Stimulated activated CD4-positive, alpha-beta T cell treated with anti-CD3 and anti-CD28 coated beads, Interleukin-15, amount 100 ng/mL, for 24 hours (primary cell): ENCODE measurements at places on chromosomes 6 and 20.

GRCh38 chr20:37867289-37868195, 35.4 kb upstream of the VSTM2L start:
- no peak for DNase-seq

- DNase-seq: no peak
These were observed 14.4 kb downstream of the KCNQ5 start for GRCh38 chr6:72636215-72636614.

- DNase-seq: no peak
These were observed 6.3 kb downstream of the OXT start for GRCh38 chr20:3077618-3078134.

DNA sequence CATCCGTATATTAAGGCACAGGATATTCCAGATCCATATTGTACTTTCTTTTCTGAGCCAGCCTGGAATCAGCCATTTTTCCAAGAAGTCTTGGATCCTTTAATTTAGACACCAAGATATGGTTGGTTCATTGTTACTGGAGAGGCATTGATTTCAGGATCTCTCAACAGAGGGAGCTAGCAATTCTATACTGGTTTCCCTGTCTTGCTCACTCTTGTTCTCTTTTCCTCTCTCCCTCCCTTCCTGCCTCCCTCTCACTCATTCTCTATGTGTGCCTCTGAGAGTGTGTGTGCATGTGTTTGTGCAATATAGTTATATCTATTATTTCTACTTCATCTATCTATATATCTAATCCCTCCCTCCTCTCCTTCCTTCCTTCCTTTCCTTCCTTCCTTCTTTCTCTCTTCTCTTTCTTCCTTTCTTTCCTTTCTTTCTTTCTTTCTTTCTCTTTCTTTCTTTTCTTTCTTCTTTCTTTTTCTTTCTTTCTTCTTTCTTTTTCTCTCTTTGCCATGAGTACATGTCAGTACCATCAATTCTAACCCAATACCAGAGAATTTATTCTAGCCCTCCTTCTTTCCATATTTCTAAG, 299.1 kb downstream of the EPHA7 start:
- no peak for DNase-seq

DNA sequence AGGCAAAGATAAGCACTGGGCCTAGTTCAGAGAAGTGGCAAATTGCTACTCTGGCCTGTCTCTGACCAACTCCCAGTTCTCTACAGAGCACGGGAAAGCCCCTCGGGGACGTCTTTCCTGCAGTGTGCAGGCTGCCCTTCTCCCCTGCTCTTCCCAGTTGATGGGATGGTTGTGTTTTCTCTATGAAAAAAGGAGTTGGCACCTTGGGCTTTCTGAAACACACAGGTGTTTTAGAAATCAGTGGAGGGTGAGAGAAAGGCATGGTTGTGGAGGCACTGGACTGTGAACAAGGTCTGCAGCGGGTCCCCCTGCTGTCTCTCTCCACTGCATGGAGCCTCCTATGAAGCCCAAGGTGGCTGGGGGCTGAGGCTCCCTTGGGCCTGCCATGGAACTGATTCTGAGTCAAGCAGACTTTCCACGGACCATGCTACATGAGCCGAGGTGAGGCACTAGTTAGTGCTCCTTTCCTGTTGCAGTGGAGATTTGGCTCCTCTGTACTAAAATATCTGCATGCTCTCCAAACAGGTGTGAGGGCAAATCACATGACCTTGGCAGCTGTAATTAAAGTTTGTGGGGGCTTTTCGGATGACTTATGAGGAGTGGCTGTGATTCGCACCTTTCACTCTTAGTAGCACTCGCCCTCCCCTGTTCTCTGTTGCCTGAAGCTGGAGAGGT, 16.3 kb downstream of the GTSF1L start:
- no peak for DNase-seq

GRCh38 chr6:37502703-37503291, 3.1 kb upstream of the CCDC167 start:
- DNase-seq: no peak

DNA sequence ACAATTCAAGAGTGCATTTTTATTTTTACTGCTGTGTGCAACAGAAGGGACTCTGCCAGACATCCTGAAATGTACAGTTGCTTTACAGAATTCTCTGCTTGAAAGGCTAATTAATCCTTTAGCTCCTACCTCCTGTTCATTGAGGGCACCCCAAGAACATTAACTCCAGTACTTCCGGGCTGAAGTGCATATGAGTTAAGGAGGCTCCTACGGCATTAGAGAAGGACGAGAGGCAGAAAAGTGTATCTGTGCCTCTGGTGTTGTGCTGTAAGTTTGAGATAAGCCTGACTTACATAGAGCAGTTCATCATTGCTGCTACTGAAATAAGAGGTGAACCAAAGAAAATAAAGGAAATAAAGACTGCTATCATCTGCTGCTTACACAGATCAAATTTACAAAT, 609.3 kb upstream of the ADGRB3 start:
- DNase-seq: no peak

- no peak for DNase-seq
These were observed 139.8 kb upstream of the TNFAIP3 start for GRCh38 chr6:137727216-137727765.

DNA sequence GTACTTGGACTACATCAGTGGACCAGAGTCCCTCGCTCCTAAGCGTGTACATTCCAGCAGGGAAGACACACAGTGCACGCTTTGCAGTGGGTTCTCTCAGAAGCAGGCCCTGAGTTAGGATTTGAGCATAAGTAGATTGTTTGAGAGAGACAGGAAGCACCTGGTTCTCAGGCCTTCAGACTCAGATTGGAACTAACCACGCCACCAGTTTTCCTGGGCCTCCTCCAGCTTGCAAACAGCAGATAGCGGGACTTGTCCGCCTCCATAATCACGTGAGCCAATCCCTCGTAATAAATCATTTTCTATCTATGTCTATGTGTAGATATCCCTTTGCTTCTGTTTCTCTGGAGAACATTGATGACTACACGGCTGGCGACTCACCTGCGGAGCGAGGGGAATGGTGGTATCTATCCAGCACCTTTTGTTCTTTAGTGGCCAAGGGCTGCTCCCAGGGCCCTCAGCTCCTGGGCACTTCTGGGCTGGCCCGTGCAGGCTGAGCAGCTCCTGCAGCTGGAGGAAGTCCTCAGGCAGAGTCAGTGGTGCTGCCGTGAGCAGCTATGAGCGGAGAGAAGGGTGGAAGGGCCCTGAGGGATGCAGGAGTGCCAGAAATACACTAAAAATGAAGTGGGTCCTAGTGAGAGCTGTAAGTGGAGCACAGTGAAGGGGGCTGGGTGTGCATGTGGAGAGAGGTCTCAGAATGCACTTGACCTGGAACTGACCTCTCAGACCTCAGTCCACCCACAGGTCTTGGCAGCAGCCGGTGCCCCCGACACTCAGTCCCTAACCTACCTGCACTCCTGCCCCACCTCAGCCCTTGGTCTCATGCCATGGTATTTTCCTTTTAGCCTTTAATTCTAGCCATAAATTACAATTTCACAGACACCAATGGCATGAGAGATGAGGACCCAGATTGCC, 76.9 kb downstream of the STK35 start:
- DNase-seq: no peak

DNA sequence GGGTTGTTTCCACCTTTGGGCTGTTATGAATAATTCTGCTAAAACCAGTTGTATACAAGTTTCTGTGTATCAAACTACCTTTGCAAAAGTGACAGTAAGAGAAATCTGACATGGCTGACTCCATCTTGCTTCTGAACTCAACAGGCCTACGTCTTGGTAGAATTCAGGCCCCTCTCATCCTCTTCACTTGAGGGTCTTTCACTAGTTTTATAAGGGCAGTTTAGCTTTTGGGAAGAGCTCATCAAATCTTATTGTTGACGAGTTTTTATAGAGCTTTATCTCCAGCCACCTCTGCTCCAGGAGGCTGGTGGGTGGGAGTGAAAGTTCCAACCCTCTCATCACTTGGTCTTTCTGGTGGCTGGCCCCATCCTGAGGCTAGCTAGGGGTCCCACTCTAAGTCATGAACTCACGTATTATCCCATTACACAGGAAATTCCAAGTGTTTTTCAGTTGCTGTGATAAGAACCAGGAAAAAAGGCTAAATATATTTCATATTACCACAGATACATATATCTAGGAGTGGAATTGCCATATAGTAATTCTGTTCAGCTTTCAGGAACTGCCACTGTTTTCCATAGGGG, 11.6 kb downstream of the SNRPB start:
- no peak for DNase-seq

DNA sequence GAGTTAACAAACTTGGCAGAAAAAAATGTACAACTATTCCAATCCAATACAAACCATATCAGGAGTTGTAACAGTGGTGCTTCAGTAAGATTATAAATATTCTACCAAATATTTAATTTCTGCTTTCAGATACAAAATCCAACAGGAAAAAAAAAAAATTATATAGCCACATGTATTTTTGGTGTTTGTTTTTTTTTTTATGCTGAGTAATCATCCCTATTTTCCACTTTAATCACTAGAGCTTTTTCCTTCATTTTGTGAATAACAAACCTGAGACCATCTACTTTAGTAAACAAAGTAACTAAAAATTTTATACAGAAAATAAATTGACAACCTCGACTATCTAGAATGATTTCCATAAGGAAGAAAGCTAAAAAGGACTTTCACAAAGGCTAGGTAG, 36.2 kb downstream of the MMS22L start:
- no peak for DNase-seq

- no peak for DNase-seq
These were observed 914 bp downstream of the SNAP91 start for GRCh38 chr6:83707829-83708545.

DNA sequence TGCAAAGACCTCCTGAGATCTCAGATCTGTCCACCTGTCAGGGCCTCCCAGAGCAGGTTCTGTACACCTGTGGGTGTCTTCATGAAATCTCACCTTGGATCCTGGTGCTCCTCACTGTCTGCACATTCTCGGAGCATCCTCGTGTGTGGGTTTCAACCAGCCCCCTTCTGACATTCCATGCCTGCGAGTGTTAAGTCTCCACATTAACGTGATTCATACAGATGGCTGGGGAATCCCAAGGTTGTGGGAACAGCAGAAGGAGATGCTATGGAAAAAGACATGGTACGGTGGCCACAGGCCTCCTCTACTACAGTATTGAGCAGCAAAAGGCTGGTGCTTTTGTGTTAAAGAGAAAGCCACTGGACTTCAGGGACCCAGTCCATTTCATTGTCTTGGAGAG, 556.5 kb downstream of the DHX35 start:
- DNase-seq: no peak

- DNase-seq: no peak
These were observed 61.0 kb upstream of the SLCO4A1 start for GRCh38 chr20:62581308-62581707.

GRCh38 chr20:51837876-51838420, 35.6 kb upstream of the SALL4 start:
- no peak for DNase-seq

- no peak for DNase-seq
These were observed 40.8 kb upstream of the MAN1A1 start for GRCh38 chr6:119390247-119390793.

- no peak for DNase-seq
These were observed 33.1 kb downstream of the HBS1L start for GRCh38 chr6:135021310-135022049.

- peak; percentile 65 for DNase-seq
These were observed 909 bp downstream of the CPNE1 start for GRCh38 chr20:35663516-35664465.

DNA sequence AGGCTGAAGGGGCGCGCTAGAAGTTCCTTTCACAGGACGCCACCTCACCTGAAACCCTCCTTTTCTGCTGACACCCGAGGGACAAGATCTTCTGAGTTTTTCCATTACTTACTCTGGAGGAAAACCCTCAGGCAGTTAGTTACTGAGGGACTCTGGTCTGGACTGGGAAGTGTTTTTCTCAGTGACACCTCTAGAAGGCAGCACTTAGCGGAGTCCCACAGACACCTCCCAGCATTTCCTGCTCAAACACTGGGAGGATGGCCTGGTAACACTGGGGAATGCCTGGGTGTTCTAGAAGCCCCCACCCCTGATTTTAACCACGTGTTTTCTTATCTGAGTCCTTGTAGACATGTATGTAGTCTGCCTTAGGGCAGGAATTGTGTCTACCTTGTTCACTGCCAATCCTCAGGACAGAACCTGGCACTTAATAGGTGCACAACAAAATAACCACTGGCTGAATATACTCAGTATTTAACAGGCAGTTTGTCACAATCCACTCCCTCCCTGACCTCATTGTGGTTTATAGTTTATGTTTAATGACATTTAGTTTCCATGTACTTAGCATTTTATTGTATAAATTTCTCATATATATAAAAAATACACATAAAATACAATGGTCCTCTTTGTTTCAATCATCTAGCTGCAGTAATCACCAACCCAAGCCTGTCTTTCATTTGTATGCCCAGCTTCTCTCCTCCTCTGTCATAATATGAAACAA, 4.8 kb downstream of the GSTA3 start:
- DNase-seq: no peak

DNA sequence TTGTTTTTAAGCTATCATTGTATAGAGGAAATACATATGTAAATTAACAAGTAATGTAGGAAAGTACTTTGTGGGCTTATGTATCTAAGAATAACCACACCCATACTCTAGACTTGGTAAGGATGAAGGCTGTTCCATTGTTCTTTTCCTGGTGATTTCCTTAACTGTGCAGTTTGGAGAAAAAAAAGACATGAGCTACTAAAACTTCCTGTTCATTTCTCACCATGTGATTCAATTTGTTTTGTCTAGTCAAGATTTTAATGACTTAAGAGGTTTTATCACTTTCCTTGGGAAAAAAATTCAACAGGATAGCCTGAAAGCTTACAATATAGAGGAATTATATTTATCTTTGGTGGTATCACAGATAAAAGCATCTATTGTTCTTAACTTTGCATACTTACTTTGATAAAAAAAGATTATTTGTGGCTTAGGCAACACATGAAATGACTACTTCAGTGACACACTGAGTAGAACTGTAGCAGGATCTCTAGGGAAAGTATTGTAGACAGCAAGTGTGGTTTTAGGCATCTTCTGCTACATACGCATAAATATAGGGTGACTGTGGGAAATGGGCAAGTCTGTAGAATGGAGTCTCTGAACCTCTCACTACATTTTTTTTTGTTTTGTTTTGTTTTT, 80.3 kb downstream of the GJA1 start:
- no peak for DNase-seq

GRCh38 chr6:159416891-159417560, 247.8 kb downstream of the FNDC1 start:
- no peak for DNase-seq

- no peak for DNase-seq
These were observed 238.2 kb upstream of the ZNF217 start for GRCh38 chr20:53831812-53832211.
